ENCODE measurements at places on chromosomes 7 and 10. TPM values are rescaled to one million over a fixed set of nuclear protein-coding genes. Genes with fewer than 3 reads are reported as not detected.

- no peaks in the 10 kb centered on the region for H3K36me3 ChIP-seq
- H3K27me3 ChIP-seq: no peaks in the 10 kb centered on the region
- no peaks in the 10 kb centered on the region for H3K4me1 ChIP-seq
- H3K4me3 ChIP-seq: no peak overlapping the region
- no peak for DNase-seq
- H3K27ac ChIP-seq: peak overlapping the region; percentile 25
Measured at GRCh38 chr10:33006342-33006887, 48.4 kb upstream of the ITGB1 start.

- H3K36me3 ChIP-seq: no peaks in the 10 kb centered on the region
- H3K4me3 ChIP-seq: no peak overlapping the region
- H3K4me1 ChIP-seq: no peaks in the 10 kb centered on the region
- H3K27me3 ChIP-seq: no peaks in the 10 kb centered on the region
Measured at GRCh38 chr10:31383810-31384588, 65.0 kb downstream of the ZEB1 start.

- H3K36me3 ChIP-seq: no peaks in the 10 kb centered on the region
- DNase-seq: no peak
- no peaks in the 10 kb centered on the region for H3K27me3 ChIP-seq
Measured at GRCh38 chr7:111869280-111869679, 307.0 kb upstream of the IMMP2L start.

DNA sequence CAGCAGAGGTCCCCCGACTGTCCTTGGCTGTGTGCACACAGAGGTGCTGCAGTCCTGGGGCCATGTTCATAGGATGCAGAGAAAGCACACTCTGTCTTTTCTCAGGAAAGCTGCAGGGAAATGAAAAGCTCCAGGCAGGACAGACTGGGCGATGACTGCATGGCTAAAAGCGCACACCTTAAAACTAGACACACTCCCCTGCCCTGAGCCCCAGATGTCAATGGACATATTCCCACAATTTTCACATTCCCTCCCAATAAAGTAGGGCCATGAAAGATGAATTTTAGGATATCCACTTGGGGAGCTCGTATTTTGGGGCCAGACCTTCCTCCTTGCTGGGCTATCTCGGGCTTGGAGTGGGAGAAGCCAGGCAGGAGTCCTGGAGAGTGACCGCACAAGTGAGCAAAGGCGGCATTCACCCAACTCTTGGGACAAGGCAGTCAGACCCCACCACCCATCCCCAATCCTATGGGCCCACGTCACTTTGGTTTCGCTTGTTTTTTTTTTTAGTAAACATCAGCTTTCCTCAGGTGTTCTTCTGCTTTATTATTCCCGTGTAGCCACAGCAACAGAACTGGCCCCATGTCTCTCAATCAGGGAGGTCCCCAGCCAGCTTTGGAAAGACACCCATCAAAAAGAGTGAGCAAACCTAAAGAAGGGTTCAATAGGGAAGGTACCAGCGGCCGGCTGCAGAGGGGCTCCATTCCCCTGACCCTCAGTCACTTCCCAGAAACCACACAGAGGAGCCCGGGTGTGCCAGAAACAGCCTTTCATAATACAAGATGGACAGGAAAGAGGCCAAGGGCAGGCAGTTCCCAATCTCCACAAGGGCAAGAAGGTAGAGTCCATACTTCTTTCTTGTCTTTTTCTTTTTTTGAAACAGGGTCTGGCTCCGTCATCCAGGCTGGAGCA, 12.7 kb downstream of the GPRIN2 start:
- H3K27me3 ChIP-seq: no peaks in the 10 kb centered on the region
- no peak overlapping the region for H3K4me3 ChIP-seq
- no peak overlapping the region for H3K27ac ChIP-seq
- DNase-seq: peak; percentile 50

LIPK gene
- total RNA-seq: not detected

PRKAR2B gene
- 6.3 TPM for total RNA-seq

RASA4B gene
- 47.6 TPM for total RNA-seq

ZPBP gene
- total RNA-seq: not detected

All from Peyer's patch (tissue), 4 donors.